Central memory CD4-positive, alpha-beta T cell (primary cell): ENCODE measurements at places on chromosomes 2 and 18.

DNA sequence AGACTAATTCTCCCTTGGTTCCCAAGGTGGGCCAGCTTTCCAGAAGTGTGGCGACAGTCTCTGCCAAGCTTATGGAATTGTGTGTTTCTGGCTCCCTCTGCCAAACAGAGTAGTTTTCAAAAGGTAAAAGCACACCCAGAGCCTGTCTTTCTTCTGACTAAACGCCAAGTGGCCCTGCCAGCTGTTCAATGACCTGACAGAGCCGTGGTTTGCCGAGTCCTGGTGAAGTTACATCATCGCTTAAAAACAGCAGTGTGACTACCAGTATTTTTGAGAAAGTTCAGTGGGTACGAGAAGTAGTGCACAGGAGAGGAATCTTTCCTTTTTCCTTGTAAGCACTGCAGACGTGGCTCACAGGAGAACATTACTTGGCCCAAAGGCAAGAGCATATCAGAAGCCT is 1.9 kb downstream of the PER2 start:
- DNase-seq = no peak

DNA sequence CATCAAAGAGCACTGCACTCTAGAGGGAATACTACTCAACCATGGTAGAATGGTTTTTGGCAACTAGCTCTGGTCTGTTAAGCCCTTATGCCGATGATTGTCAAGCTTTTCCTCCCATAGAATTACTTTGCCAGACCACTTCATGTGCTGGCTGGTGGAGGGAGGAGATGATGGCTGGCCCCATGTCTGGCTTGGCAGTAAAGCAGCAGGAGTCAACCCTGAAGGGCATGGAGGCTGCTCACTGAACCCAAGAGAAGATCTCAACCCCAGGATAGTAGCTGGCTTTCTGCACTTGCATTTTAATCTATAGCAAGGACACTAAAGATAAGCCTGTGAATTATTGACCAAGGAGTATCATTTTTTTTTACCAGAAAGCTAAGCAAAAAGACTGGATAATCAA is 309.9 kb downstream of the PIEZO2 start:
- DNase-seq = no peak

DNA sequence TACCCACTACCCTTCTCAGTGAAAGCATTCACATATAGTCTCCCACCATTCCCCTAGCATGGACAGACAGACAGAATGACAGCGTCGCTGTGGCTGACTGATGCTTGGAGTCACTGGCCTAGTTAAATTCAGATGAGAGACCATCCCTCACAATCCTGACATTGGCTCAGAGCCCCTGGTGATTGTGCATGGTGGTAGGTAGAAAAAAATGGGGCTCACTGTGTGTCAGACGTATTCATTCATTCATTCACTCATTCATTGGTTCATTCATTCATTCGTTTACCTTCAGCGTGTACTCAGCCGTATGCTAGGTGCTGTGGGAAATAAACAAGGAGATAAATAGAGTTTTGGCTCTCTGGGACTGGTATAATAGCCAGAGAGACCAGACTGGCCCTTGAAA is 94.8 kb upstream of the STPG4 start:
- no peak for DNase-seq

GRCh38 chr2:231241755-231242507 is 43.5 kb downstream of the ARMC9 start:
- no peak for DNase-seq

DNA sequence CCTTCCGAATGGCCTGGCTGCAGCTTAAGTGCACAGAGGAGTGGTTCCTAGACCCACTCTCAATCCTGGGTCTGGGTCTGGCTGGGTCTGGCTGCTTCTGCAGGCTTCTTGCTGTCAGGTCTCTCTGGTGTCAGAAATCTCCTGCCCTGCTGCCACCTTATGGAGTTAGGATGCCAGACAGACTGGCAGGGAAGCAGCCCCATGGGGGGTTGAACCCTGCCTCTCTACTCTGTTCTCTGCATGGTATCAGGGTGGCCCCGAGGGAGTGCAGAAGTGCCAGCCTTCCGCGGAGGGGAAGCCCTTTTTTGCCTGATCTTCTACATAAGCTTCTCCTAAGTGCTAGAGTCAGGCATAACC is 89.4 kb downstream of the ZCCHC2 start:
- no peak for DNase-seq

- DNase-seq = no peak
Observed at GRCh38 chr2:145026456-145027455, 506.8 kb upstream of the ZEB2 start.

DNA sequence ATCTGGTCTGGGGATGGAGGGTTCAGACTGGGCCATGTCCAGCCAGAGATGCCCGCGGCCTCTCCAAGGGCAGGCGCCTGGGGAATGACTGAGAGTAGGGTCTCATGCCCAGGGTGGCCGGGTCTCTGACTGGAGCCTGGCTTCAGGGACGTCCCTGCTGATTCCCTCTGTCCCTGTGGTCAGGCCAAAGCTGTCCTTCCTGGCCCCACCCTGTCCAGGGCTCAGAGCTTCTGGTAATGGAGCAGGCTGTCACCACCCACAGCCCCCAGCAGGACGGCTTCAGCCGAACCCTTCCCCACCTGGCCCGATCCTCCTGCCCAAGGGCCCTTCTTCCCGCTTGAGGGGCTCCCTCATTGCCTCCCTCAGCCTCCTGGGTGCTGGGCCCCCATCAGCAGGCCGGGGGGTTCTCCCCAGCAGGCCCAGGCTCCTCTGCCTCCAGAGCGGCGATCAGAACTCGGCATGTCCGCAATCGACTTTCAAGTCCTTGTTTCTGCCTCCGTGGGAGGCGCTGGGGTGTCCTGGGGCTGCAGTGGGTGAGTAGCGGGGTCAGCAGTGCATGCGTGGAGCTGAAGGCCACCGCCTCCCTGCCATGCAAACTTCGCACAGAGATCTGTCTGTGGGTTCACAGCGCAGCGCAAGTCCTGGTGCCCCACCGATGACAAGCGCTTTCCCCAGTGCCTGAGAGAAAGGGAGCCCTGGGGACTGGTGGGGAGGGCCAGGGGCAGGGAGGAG is 18.3 kb downstream of the RAMP1 start:
- no peak for DNase-seq

- no peak for DNase-seq
Observed at GRCh38 chr2:214377286-214377624, 33.6 kb upstream of the VWC2L start.

DNA sequence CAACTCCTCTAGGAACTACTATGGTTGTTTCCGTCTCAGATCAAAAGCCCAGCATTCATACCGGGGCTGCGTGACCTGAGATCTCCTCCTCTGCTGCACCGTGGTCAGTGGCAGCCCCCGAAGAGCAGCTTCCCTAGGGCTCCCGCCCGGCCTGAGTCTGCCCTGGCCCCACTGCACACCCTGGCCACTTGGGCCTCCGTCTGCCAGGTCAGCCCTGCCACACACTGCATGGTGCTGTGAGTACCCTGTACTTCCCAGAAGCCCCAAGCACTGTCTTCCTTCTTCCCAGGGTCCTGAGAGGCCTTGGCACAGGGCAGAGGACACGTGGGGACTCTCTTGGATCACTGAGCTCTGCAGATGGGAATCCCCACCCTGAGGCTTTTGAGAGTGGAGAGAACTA is 81.5 kb upstream of the GPC1 start:
- no peak for DNase-seq

GRCh38 chr18:9631814-9632496 is 17.6 kb upstream of the PPP4R1 start:
- DNase-seq = no peak

DNA sequence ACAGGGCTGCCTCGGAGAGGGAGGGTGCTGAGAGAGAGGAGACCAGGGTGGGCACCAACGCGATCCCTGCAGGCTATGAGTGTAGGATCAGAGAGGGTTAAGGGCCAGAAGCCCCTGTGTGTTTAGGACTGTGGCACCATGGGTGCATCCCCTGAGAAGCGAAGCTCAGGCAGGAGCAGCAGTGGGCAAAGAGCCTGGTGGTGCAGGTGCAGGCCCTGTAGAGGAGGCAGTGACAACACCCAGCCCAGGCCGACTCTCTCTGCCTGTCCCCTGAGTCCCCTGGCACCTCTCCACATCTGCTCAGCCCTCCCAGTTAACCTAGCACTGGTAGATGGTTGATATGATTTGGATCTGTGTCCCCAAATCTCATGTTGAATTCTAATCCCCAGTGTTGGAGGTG is 139.8 kb downstream of the RNF152 start:
- DNase-seq = no peak

DNA sequence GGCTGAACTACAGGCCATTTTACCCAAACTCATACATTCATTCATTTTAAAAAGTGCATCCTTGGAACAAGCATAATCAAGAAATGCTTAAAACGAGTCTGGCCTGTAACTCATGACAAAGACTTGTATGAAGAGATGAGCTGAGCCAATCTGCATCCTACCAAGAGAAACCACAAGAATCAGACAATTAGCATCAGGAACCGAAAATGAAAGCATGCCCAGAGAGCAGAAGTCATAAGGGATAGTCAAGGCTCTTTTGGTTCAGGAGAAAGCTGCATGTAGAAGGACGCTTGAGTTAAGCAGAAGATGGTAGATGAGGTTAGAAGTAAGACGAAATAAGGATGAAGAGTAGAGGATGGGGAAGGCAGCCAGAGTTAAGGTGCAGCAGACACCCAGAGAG is 137.0 kb upstream of the CTNNA2 start:
- DNase-seq = no peak

GRCh38 chr2:15223887-15224286 is 337.2 kb downstream of the NBAS start:
- DNase-seq = no peak

GRCh38 chr2:133421516-133422324 is 146.5 kb downstream of the NCKAP5 start:
- DNase-seq = no peak

GRCh38 chr18:51196811-51197660 is 445 bp downstream of the MEX3C start:
- DNase-seq = no peak

- no peak for DNase-seq
Observed at GRCh38 chr2:19747310-19748072, 154.3 kb downstream of the TTC32 start.

GRCh38 chr2:187749804-187750431 is 195.7 kb upstream of the TFPI start:
- DNase-seq = no peak

GRCh38 chr2:150404147-150404546 is 83.3 kb downstream of the RND3 start:
- DNase-seq = no peak

DNA sequence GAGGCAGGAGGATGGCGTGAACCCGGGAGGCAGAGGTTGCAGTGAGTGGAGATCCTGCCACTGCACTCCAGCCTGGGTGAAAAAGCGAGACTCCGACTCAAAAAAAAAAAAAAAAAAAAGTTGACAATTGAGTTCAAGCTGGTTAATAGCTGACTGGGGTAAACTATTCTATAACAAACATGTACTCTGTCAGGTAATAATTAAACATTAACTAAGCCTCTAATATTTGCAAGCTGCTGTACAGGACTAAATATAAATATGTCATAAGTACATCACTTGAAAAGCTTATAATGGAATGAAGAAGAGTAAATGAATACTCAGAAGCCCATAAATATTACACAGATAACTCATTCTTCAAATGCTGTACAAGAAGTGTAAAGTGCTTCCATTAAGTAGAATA is 190.4 kb upstream of the CRIM1 start:
- no peak for DNase-seq

GRCh38 chr18:59696311-59697235 is 650 bp downstream of the CCBE1 start:
- DNase-seq = no peak

GRCh38 chr2:231068525-231069222 is 12.0 kb downstream of the PSMD1 start:
- no peak for DNase-seq

DNA sequence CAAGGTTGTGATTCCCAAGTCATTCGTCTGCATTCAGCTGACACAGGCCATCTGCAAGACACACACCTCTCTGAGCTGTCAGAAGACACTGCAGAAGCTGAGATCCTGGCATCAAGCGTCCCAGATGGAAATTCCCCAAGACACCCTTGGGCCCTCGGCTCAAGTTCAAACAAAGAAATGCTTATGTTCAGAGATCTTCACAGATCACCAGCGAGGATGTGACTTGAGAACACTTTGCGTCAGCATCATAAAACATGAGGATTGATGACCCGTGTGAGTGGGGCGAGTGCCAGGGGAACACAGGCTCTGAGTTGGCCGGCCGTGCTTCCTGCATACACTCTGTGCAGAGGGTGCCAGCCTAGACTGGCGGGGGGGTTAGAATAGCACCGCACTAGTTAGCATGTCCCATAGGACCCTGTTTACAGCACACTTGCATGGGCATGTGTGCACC is 36.8 kb downstream of the KCNIP3 start:
- DNase-seq = no peak

DNA sequence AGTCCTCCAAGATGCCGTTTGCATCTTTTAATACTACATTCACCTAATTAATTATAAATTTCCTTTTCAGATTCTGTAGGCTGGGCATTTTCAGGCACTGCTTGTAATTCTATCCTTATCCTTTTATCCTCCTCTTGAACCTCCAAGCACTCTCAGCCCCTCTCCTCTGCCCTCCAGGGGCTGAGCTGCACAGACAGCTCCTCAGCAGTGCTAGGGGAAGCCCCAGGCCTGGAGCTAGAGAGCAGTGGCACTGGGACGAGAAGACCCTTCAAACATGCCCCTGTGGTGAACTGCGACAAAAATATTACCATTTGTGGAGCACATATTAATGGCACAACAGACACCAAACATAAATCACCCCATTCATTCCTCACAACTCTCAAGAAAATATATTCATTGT is 32.9 kb downstream of the CFAP210 start:
- no peak for DNase-seq

GRCh38 chr2:224650815-224651439 is 65.2 kb downstream of the CCDC195 start:
- peak; percentile 39 for DNase-seq

- no peak for DNase-seq
Observed at GRCh38 chr18:23844991-23845680, 155.9 kb downstream of the LAMA3 start.

DNA sequence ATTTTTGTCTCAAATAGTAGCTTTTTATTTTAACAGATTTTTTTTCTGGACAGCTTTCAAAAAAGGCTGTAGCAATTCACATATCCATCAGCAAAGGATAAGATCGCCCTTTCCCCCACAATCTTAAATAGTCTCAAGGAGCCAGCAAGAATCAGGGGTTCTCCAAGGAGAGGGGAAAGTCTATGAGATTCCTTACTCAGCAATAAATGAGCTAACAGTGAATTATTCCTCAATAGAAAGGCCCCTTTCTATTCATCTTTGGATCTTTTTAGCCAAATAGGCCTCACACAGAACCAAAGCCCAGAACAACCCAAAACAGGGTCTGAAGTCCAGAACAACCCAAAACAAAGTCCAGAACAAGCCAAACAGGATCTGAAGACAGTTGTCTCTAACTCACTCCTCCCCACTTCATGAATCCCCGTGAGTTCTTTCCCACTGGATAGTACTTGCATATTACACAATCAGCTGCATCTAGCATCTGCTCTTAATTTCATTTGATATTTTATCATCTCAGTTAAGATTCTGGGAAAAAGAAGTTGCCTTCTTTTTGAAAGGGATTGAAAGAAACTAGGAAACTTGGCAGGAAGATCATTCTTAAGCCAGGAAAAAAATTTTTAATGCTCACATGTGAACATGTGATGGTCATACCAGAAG is 3.4 kb upstream of the DHRS9 start:
- no peak for DNase-seq
